Sciatic nerve (tissue), 2 donors: ENCODE measurements at places on chromosomes 7 and 10.

GRCh38 chr7:155995183-155995612 is 182.9 kb upstream of the SHH start:
- no peak for DNase-seq

GRCh38 chr7:94433224-94433623 is 38.5 kb downstream of the COL1A2 start:
- DNase-seq, result no peak

DNA sequence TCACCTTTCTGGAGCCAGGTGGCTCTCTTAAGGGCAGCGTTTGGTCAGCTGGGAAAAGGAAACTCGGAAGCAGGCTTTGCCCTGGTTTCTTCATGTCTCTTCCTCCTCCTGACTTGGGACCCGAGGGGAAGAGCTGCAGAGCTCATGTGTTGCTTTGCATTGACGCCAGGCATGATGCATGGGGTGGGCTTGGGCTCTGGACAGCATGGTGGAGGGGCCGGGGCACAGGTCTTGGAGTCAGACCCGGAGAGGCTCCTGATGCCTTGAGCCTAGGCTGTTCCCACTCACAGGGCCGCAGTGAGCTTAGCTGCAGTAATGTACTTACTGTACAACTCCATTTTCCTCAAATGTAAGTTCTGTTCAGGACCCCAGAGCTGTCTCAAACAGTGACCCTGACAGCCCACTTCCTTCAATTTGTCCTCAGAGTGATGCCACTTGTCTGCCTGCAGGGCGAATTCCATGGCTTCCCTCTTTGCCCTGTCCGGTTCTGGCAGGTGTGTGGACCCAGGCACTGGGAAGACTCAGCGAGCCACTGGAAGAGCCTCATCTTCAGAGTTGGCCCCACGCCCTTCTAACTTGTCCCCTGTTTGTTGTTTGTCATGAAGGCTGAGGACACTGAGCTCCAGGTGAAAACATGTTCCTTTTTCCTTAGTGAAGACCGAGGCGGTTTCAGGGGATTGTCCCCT is 50.2 kb downstream of the ZNF467 start:
- no peak for DNase-seq

DNA sequence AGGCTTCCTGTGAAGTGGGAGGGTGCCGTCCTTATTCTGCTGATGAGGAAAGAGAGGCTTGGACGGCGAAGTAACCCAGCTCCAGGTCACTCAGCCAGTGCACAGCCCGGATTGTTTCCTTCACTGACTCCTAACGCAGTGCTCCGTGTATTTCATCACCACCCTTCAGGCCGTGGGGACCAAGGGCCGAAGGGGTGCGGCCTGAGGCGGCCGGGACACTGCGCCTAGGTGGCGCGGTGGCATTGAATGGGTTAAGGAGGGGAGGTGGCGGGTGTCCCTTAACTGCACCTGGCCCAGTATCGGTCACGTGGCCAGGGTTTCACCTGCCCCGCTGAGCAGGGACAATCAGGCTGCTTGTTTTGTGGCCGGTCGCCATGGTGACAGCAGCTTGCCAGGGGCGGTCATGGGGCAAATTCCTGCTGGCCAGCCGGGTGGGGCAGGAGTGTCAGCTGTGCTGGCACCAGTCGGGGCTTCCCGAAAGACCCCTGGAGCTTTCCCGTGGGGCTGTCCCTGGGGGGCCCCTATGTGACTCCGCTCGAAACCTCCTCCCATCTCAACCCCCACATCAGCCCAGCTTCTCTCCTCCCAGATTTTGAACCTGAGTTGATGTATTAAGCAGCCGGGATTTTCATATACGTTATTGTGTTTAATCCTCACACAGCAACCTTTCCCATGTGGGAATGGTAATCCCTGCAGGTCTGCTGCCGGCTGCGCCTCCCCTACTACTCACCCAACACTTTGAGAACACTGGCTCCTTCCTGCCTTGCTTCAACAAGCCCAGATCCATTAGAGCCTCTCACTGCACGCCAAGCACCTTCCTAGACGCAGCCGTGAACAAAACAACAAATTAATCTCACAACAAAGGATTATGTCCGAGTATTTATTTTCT is 4.4 kb upstream of the ABHD11 start:
- no peak for DNase-seq

- DNase-seq, result no peak
Measured at GRCh38 chr7:5545222-5545914, 121.7 kb upstream of the TNRC18 start.

DNA sequence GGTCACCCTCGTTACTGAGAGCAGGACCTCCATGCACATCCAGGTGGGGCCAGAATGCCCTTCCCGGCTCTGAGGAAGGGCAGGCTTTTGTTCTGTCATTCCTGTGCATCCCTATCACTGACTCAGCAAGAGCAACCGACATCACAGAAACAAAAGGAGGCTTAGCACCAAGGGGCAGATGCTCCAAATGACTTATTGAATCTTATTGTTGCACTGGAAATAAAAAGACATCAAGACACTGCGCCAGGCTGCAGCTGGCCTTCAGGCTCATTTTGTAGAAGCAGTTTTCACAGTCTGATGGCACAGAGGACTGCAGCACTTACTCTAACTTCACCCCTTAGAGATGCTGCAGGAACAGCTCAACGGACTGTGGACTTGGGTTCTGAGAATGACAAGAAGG is 126.4 kb downstream of the PAXIP1 start:
- DNase-seq, result no peak

DNA sequence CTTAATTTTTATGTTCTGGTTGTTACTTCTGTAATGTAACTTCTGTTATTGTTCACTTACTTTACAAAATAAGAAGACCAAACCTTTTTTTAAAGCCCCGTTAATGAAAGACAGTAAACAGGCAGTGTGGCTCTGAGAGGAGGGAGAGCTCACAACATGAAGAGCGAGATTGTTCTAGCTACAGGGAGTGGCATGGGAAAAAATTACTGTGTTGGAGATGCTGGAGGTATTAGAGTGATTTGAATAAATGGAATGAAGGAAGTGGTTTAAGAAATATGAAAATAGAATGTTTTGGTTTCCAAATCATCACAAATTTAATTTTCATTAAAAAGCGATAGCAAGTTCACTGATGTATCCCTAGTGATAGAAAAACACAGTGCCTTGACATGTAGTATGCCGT is 31.8 kb downstream of the REEP3 start:
- DNase-seq, result no peak

GRCh38 chr7:1616741-1617140 is 46.9 kb upstream of the PSMG3 start:
- no peak for DNase-seq

DNA sequence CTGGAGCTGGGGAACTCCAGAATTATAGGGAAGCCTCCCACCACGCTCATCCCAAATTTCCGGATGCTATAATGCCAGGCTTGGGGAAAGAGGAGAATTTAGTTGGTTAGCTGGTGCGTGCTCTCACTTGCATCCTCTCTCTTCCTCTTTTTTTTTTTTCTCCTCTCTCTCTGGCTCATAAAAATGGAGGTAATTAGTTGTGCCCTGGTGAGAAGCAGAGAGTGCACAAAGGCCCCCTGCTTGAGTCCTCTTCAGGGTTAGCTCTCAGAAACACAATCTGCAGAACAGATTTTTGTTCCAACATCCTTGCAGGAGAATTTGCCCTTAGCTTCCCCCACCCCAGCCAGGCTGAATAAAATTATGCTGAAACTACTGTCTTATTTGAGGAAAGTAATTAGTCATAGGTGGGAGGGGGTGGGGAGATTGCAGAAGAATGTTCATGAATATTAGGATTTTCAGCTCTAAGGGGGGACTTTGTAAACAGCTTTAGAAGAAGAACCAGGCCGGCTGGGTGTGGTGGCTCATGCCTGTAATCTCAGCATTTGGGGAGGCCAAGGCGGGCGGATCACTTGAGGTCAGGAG is 7.6 kb downstream of the SERPINE1 start:
- DNase-seq, result no peak

- DNase-seq, result no peak
Measured at GRCh38 chr10:124486635-124487034, 25.0 kb downstream of the LHPP start.

GRCh38 chr10:120891365-120891764 is 40.2 kb downstream of the WDR11 start:
- DNase-seq, result no peak

DNA sequence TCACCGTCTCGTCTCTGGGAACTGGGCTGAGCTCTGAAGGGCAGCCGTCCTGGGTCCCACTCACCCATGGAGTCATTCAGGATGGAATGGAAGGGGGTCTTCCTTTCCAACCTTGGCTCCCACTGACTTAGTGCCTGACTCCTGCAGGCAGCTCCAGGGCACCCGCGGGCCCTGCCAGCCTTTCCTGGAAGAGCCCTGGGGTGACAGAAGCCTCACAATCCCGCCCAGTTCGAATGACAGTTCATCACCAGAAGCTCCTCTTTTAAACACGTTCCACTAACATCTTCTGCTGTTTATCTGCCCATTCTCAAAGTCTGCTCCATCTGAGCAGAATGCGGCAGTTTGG is 110.6 kb downstream of the TNS3 start:
- no peak for DNase-seq

DNA sequence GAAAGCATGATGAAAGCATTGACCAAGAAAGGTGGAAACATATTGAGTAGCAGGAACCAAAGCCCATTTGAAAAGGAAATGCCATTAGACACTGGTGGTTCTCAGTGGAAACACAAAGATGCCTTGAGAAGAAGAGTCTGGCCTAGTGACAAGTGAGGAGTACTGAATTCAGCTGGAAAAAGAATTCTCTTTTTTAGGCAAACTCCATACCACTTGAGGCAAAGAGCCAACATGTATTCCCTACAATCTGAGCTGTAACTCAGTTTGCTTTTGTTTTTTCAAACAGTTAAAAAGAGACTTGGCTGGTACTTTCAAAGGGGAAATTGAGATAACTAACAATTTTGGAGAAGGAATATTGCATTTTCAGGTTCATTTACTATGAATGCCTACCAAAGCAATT is 624.0 kb downstream of the NRG3 start:
- DNase-seq, result no peak

GRCh38 chr10:822661-823367 is 108.7 kb downstream of the LARP4B start:
- no peak for DNase-seq

- DNase-seq, result no peak
Measured at GRCh38 chr7:24119852-24120251, 164.1 kb upstream of the NPY start.

- DNase-seq, result peak; percentile 62
Measured at GRCh38 chr10:102065561-102066398, 631 bp downstream of the HPS6 start.

GRCh38 chr7:142384493-142384922 is 126.7 kb upstream of the PRSS58 start:
- DNase-seq, result no peak

- DNase-seq, result peak; percentile 63
Measured at GRCh38 chr7:83936056-83936708, 258.4 kb downstream of the SEMA3A start.

GRCh38 chr10:66294538-66294937 is 631.3 kb upstream of the LRRTM3 start:
- no peak for DNase-seq

GRCh38 chr7:92753614-92754013 is 82.8 kb downstream of the CDK6 start:
- DNase-seq, result no peak

DNA sequence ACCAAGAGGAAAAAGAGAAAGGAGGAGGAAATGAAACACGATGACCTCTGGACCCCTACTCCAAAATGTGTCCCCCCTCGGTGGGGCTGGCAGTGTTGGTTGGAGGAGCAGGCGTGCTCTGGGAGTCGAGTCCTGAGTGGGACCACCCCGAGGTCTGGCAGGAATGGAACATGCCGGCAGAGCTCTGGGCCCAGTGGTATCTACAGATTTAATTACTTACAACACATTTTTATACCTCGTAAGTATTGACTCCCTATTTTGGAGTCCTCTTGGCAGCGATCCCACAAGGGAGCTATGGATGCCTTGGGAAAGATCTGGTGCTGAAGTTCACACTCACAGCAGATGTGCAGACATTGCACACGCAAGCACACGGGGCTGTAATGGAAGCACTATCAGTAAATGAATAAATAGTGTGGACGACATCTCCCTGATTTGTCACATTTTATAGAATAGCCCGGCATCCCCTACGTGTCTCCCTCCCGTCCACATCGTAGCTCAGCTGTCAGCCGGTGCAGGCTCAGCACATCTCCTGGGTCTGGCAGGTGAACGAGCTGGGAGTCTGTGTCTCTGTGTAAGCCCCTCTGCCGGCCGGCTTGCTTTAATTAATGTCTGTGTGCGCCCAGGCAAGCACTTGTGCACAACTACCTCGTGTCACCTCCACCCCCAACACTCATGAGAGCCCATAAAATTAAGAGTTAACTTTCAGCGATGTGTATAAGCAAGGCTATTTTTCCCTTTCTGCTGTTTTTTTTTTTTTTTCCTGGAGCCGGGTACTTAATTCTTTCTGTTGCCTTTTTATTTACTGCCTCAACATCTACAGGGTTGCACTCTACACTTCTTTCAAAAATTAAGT is 603.2 kb downstream of the LRMDA start:
- no peak for DNase-seq

DNA sequence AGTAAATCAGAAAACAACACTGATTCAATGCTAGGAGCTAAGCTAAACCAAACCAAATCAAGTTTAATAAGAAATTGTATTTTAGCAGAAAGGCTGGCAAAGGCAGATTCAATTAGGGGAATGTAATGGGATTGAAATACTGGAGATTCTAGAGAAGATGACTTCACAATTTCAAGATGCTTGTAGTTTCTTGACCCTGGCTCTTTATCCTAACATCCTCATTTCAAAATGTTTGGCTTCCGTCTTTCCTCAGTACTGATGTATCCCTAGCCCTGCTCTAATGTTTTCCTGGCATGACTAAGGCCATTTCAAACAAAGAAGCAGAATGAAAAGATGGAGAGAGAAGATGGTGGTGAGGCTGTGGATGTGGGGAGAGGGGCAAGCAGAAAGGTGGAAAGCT is 2.7 kb upstream of the JCAD start:
- DNase-seq, result no peak

DNA sequence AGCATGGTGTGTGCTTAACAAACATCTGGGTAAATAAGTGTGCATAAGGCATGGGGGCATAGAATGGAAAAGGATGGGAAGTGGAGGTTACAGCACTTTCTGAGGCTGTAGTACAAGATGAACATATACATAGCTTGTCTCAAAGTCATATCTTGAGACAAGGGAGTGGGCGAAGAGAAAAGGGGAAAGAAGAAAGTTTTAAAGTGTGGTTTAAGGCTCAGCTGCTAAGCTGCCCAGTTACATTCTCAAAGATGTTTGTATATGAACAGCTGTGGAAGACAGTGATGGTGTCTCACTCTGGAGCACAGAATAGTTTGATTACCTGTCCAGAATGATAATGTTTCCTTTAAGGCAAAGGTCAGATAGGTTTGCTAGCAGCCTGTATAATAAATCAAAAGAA is 61.9 kb upstream of the LANCL2 start:
- no peak for DNase-seq

- DNase-seq, result no peak
Measured at GRCh38 chr7:134602881-134603451, 43.7 kb upstream of the BPGM start.

DNA sequence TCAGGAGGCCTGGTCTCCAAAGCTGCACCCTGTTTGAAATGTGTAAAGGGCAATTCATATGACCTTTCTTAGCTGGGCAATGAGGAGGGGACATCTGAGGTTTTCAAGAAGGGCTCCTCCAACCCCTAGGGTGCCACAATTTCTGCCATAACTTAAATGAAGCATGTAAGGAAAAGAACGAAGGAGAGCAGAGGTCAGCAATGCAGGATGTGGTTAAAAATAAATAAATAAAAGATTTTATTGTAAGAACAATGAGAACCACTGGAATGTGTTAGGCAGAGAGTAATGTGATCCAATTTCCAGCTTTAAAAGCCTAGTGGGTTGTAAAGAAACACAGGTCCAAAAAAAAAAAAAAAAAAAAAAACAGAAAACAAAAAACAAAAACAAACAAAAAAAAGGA is 673.1 kb downstream of the TNS3 start:
- no peak for DNase-seq
